ENCODE measurements at places on chromosomes 7 and 10.

DNA sequence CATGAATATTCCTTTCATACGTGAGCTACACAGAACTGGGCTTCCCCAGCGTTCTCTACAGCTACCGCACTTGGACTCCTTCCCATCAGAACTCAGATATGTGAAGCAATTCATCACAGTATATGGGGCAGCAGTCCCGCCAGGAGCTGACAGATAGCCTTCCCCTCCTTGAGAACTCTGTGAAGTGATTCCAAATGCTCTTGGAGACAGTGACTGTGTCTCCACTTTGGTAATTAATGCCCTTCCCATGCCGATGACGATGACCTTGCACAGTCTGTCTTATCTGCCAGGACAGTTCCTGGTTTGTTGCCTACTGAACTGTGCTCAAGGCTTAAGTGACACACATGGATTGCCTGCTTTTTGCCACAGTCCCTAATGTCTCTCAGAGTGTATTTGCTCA lies 75.0 kb upstream of the AFAP1L2 start:
- DNase-seq: no peak

- DNase-seq: no peak
Observed at GRCh38 chr7:66575398-66575797, 53.3 kb upstream of the KCTD7 start.

DNA sequence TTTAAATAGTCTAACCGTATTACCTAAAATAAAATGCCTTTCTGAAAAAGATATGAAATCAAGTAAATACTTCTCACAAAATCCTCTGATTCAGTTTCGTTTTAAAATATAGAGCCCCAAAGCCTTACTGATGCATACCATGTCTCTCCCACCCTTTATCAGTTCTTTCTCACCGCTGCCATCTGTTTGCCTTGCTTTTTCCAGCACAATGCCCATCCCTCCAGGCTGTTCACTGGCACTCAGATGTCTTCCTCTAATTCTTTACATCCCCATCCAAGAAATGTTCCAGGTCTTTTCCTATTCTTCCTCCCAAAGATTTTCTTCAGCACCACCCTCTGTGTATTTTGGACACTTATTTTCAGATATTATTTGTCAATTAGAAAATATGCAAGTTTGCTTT lies 116.5 kb upstream of the LRRN3 start:
- DNase-seq: no peak

DNA sequence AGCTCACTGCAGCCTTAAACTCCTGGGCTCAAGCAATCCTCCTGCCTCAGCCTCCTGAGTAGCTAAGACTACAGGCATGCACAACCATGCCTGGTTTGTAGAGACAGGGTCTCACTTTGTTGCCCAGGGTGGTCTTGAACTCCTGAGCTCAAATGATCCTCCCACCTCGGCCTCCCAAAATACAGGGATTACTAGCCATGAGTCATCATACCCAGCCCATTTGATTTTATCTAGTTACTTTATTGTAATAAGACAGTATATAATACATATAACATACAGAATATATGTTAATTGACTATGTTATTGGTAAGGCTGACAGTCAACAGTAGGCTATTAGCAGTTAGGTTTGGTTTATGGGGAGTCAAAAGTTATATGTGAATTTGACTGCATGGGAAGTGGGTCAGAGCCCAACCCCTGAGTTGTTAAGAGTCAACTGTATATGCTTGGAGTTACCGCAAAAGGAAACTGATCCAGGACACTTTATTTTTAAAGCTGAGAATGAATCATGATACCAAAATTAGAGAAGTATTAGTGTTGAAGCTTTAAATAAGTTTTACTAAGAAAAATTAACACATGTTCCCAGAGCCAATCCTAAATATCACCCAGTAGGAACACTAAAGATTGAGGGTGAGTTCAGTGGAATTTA lies 20.7 kb upstream of the KMT2E start:
- no peak for DNase-seq

DNA sequence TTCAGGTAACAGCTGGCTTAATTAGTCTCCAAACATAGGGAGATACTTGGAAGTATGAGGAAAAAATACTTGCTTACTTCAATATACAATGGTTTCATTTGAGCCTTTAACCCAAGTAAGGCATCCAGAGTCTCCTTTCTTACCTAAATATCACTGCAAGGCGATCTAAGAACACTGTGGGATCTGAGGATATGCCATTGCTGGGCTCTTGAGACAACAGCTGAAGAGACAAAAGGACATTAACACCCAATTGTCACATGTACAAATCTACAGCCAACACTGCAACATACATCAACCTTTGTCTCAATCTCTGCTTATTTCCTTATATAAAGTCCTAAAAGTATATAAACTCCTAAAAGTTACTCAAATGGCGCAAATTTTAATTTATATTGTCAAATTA lies 44.4 kb downstream of the IRF5 start:
- DNase-seq: no peak

DNA sequence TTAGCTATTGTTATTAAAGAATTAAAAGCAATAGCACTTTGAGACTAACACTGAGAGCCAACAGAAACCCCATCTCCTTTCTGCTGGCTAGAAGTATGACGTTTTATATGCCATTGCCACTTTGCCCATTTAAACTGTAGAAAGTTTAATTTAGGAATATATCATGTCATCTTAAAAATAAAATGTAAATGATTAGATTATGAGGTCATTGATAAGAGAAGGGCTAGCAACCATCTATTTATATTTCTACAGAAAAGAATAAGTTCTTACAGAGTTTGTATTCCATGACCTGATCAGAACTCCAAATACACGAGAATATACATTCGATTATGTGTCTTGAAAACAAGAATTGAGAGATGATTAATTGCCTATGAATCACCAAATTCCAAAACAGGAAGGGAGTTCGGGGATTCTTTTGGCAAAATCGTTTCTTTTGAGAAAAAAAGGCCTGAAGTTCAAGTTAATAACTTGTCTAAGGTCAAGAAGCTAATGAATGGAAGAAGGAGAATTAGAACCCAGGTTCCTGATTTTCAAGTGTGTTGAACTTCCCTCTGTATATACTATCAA lies 227.0 kb downstream of the TRIL start:
- no peak for DNase-seq

DNA sequence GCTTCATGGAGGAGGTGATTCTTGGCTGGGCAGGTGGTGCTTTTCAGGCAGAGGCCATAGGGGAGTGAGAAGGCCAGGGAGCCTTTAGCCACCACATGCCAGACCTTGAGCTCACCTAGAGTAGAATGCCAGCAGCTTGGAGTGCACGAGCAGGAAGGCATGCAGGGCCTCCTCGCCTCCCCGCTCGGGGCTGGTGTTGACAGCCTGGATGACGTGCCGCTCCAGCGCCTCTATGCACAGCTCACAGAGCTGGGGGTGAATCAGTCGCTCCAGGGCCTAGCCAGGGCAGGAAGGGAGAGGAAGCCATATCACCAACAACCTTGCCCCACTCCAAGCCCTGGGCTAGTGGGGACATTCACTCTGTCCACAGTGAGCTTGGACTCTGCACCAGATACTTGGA lies 15.7 kb downstream of the HPS1 start:
- DNase-seq: no peak

- peak; percentile 82 for DNase-seq
Observed at GRCh38 chr7:107659666-107660065, 962 bp upstream of the SLC26A4 start.

GRCh38 chr10:89923661-89924060 lies 222.3 kb downstream of the KIF20B start:
- no peak for DNase-seq

DNA sequence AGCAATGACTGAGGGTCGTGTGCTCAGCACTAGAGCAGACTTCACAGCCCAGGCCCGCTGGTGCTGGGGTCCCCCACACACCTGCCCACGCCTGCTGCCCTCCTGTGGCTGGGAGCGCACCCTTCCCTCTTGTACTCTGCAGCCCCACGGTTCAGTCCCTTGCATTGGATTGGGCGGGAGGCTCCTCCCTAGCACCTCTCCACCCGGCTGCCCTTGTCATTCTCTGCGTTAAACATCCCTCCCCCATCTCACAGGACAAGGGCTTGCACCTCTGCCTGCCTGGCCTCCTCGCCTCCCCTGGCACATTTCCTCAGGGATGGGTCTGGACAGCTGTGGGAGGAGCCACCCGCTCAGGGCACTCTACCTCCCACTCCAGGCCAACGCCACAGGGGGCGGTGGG lies 68.6 kb downstream of the ALOX5 start:
- peak; percentile 63 for DNase-seq

DNA sequence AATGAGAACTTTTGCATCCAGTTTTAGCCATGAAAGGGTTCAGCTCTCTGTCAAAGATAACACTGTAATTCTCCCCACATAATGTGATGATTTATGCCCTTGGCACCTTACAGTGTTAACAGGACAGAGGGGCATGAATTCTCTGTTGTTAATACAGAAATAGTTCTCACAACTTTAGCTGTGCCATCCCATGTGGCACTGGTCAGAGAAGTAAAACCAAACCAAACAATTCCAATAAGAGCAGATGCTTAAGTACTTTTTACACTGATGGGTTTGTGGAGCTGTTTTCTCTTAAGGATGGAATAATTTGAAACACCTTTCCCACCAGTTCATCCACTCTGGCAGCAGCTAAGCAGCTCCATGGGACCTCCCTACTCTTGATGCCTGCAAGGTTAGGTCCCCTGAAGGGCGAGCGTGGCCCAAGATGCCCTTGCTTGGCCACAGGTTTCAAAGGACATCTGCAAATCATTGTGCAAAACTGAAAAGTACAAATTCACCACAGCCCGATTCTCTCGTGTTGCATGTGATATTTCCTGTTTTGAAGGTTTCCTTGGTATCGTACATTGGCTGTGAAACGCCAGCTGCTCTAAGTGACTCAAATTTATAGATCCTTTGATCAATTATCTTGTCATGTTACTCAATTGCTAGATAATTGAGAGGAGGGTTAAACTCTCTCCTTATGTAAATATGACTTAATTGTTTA lies 82.5 kb upstream of the CREB5 start:
- DNase-seq: peak; percentile 41

- DNase-seq: no peak
Observed at GRCh38 chr7:17234030-17234397, 64.4 kb upstream of the AHR start.

DNA sequence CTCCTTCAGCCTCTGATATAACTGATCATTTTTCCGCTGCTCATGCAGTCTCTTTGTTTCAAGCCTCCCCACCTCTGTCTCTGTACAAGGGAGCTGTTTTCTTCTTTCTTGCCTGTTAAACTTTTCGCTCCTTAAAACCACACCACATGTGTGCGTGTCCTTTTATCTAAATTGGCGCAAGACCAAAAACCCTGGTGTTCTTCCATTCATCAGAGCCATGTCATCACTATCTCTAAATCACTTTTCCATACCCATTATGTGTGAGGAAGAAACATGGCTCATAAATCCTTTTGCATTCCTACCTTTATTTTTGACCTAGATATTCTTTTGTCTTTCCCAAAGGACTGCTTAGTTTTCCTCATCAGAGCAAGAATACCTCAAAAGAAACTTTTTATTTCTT lies 239.0 kb upstream of the IMMP2L start:
- DNase-seq: no peak

GRCh38 chr7:98168181-98168903 lies 42.9 kb upstream of the BHLHA15 start:
- DNase-seq: peak; percentile 84

DNA sequence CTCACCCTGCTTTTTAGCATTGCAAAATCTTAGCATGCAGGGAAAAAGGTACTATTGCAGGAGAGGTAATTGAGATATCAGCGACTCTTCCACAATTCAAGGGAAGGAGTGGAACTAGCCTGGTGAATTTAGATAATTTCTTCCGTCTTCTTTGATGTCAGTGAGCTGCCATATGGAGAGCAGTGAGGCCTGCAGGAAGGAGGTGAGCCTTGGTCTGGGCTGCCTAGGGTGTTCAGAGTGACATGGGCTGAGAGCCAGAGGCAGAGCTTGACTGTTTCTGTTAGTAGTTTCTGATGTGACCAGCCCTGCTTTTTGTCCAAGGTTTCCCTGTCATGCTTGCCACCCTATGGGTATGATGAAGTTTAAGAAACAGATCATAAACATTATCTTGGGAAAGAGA lies 28.6 kb downstream of the KAT6B start:
- DNase-seq: peak; percentile 55

GRCh38 chr10:49552277-49552676 lies 13.4 kb upstream of the ERCC6 start:
- DNase-seq: no peak

DNA sequence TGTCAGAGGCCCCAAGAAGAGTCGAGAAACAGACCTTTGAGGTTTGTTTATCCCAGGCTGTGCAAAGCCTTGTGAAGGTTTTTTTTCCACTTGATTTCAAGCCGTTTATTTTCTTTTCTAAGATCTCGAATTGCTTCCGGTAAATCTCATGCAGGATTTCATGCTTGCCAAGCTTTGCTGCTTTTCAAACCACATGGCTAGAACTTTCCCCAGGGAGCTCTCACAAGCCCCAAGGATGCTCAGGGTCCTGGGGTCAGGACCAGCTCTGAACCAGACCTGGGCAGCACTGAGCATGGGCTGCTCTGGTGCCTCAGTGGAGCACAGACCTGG lies 48.0 kb upstream of the AQP1 start:
- DNase-seq: no peak

GRCh38 chr7:37901236-37901827 lies 15.3 kb downstream of the SFRP4 start:
- peak; percentile 70 for DNase-seq

- no peak for DNase-seq
Observed at GRCh38 chr7:3585826-3586225, 284.8 kb downstream of the SDK1 start.

GRCh38 chr10:49115015-49115795 lies at the start of gene VSTM4:
TSS of gene VSTM4 (minus strand) at chr10:49115522. CDS start at chr10:49115485, 37 bp downstream.
- DNase-seq: no peak

DNA sequence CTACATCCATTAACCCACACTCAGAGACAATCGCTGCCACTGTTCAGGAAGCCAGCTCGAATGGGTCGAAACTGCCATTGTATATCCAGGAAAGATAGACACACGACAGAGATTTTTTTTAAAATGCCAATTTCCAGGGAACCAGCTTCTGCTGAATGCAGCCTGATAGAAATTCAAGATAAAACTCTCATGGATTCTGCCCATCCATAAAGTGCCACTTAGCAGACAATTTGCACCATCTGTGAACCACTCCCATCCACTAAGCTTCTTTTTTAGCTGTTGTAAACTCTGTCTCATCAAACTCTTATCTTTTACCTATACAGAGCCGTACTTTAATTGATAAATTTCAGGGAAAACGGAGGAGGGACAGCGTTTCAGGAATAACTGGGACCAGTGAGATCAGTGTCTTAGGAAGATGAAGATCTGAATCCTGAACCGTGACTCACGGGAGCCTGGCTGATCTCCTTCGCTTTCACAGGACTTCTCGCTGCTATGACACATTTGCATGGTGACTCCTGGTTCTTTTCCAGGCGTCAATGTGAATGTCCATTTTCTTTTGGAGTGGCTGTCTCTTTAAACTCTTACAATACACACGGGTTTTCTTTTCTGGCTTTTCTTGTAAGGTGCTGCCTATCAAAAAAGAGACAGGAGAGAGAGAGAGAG lies 103.4 kb downstream of the FAM204A start:
- DNase-seq: no peak

GRCh38 chr10:551373-552252 lies 137.9 kb downstream of the DIP2C start:
- DNase-seq: no peak

- DNase-seq: no peak
Observed at GRCh38 chr7:24756545-24757352, 515 bp downstream of the GSDME start.

- peak; percentile 88 for DNase-seq
Observed at GRCh38 chr10:11270135-11270857, 252.6 kb downstream of the CELF2 start.

- DNase-seq: peak; percentile 76
Observed at GRCh38 chr10:131009791-131010190, 301.7 kb downstream of the TCERG1L start.

GRCh38 chr7:35694161-35694783 lies 663 bp downstream of the HERPUD2 start:
- peak; percentile 38 for DNase-seq
